Activated CD8-positive, alpha-beta memory T cell treated with anti-CD3 and anti-CD28 coated beads, Interleukin-2, amount 10 ng/mL, durations not matched to agents 7 days and 5 days (primary cell): ENCODE measurements at places on chromosomes 3 and 15. TPM values are rescaled to one million over a fixed set of nuclear protein-coding genes. Genes with fewer than 3 reads are reported as not detected.

- no peaks in the 10 kb centered on the region for H3K27me3 ChIP-seq
- no peak for DNase-seq
- H3K4me1 ChIP-seq, result peaks cover 35% of the 10 kb centered on the region
Observed at GRCh38 chr3:20073068-20073467, 32.8 kb downstream of the KAT2B start.

DNA sequence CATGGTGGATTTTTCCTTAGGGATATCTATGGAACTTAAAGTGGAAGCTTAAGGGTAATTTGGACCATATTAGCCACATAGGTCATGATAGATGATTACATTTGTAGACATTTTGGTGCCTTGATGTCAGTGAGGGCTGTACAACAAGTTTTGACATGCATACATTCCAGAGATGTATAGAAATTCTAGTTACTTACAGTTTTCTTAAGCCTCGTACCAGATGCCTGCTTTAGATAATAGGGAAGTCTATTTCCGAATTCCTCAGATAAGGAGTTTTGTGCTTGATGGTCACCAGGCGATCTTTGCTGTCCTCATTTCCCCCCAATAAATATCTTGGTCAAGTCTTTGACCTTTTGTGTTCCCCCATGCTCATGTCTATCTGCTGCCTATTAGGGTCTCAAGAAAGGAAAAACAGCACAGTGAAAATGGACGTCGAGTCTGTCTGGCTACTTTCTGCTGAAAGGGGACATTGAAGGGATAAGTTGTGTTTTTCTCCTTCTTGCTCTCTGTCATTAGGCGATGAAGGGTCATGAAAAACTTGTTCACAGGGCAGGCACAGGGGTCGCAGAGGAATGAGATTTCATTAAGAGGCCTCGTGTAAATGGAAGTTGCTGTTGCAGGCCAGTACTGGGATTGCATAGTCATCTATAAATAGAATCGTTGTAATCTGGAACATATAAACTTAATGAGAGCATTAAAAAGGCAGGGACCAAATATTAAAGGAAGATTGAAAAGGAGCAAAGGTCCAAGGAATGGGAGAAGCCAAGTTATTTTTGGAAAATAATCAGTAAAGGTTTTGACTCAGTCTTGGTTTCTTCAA lies 20.0 kb upstream of the SENP7 start:
- H3K36me3 ChIP-seq, result peaks cover 7% of the 10 kb centered on the region
- H3K4me1 ChIP-seq, result peaks cover 20% of the 10 kb centered on the region
- H3K27ac ChIP-seq, result no peak overlapping the region
- no peak for DNase-seq
- H3K27me3 ChIP-seq, result no peaks in the 10 kb centered on the region

DNA sequence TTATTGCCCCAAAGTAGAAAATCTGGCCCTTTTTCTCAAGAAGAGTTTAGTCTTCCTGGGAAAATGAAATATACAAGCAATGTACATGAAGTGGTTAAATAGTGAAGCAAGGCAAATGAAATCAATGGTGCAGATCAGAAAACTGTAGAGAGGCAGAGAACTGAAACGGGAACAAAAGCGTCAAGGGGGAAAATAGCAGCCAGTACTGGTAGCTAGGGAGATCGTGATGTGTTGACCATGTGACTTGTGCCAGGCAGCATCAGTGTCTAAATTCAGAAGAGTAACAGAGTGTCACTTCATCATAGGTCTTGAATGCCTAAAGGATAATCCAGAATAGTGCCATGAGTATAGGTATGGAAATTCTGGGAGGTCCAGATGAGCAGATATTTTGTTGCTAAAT lies 163.1 kb downstream of the CHL1 start:
- no peak overlapping the region for H3K4me3 ChIP-seq
- no peak for DNase-seq
- H3K4me1 ChIP-seq, result no peaks in the 10 kb centered on the region
- no peak overlapping the region for H3K27ac ChIP-seq

The C3orf49 gene
- not detected for total RNA-seq
